Tibial nerve (tissue), 4 donors: ENCODE measurements at places on chromosomes 2 and 18. TPM values are rescaled to one million over a fixed set of nuclear protein-coding genes. Genes with fewer than 3 reads are reported as not detected.
A peak's percentile ranks its signal among the peaks of the same experiment; 100 is the strongest.

Gene LYG1
- total RNA-seq = 1.3 TPM

Gene TXNDC2
- not detected for total RNA-seq

Gene RIT2
- not detected for total RNA-seq

Gene ADD2
- 2.2 TPM for total RNA-seq

Gene NOL4
- total RNA-seq = not detected

DNA sequence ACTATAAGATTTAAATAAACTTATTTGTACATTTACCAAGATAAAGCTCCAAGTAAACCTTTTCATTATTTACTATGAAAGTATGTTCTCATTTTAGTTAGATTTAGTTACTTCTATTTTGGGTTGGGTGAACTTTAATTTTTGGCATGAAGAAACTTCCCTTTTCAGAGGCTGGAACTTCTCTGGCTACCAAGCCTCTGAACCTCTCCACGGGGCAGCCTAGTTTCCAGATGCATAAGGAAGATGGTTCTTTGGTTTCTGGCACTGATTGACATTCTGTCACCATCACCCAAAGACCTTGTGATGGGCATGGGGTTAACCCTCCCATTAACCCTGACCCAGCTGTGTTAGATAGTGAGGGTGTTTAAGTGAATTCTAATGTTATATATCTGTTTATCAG lies 17.1 kb downstream of the PSD4 start:
- no peak for DNase-seq

- no peak for DNase-seq
Measured at GRCh38 chr18:25123438-25124232, 228.3 kb downstream of the ZNF521 start.

DNA sequence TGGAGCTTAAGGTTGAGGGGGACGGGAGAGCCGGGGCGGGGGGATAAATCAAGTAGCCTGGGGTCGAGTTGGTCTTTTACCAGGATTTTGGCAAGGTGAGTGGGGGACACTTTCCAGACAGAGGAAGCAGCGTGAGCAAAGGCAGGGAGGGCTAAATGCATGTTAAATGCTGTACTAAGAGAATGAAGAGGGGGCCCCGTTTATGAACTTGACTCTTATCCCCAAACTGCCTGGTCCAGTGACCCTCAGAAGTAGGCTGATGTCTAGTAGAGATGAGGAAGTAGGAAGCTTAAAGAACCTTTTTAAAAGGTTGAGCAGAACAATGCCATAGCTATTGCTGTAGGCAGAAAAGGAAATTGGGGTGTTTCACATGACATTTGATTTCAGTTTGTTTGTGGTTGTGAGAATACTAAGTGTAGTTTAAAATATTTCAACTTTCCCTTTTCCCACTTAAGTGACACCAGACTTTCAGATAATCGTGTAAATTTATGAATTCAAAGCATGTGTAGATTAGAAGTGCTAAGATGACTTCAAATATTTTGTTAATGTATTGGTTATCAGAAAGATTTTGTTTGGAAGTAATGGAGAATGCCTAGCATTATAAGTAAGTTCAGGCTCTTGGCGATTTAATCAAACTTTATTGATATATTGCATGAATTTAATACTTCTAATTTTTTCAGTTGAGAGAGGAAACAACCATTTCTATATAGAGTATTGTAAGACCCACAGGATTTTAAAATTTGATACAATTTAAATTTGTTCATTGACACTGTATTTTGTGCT lies 1.8 kb downstream of the REL start:
- peak; percentile 21 for DNase-seq

GRCh38 chr2:136000502-136000901 lies 15.1 kb upstream of the DARS1 start:
- DNase-seq = no peak

GRCh38 chr2:225056330-225057073 lies 14.2 kb upstream of the DOCK10 start:
- DNase-seq = no peak

DNA sequence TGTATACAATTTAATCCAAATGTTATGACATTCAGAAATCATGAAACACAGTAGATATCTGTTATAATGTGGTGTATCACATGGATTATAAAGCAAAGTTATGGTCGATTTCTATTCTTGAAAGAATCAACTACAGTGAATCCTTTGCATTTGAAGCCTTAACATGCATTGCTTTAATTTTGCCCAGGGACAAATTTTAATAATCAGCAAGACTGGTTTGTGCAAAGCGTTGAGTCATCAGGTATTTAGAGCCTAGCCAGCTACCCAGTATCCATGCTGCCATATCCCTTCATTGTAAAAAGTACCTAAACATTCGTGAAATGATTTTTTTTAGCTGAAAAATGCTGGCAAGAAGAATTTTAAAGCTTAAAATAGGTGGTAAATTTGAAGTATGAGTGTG lies 8.9 kb upstream of the SPDYA start:
- no peak for DNase-seq

GRCh38 chr2:229153267-229153666 lies 117.8 kb downstream of the PID1 start:
- DNase-seq = no peak

GRCh38 chr2:109636317-109636716 lies 22.2 kb downstream of the SOWAHC start:
- no peak for DNase-seq

GRCh38 chr18:79690586-79691482 lies 11.2 kb downstream of the CTDP1 start:
- no peak for DNase-seq

GRCh38 chr2:94990956-94991355 lies 34.6 kb upstream of the MAL start:
- DNase-seq = no peak
